ENCODE measurements at places on chromosomes 7 and 10.

GRCh38 chr7:25552998-25553397, 324.7 kb upstream of the NPVF start:
- no peak for DNase-seq

GRCh38 chr10:129601737-129602136, 134.7 kb downstream of the MGMT start:
- DNase-seq: peak; percentile 13

- no peak for DNase-seq
Observed at GRCh38 chr7:129525225-129525862, 23.0 kb downstream of the SMKR1 start.

DNA sequence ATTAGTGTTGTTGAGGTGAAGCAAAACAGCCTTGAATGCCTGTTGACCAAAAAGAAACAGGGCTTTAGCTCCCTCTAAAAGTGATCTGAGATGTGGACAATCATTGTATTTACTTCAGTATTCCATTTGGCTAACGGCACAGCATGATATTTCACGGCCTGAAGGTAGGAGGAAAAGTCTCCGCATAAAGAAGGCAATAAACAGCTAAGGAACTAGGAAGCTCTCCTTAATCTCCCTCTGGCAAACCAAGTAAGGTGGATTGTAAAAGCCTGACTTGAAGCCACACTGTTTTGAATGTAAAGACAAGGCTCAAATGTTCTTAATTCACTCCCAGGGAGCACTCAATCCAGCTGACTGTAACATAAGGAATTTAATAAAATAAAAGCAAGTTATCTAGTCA, 160.0 kb upstream of the ZNF804B start:
- no peak for DNase-seq

- peak; percentile 51 for DNase-seq
Observed at GRCh38 chr7:47304727-47305719, 276.9 kb downstream of the TNS3 start.

- DNase-seq: no peak
Observed at GRCh38 chr10:129027906-129028305, 439.1 kb upstream of the MGMT start.

DNA sequence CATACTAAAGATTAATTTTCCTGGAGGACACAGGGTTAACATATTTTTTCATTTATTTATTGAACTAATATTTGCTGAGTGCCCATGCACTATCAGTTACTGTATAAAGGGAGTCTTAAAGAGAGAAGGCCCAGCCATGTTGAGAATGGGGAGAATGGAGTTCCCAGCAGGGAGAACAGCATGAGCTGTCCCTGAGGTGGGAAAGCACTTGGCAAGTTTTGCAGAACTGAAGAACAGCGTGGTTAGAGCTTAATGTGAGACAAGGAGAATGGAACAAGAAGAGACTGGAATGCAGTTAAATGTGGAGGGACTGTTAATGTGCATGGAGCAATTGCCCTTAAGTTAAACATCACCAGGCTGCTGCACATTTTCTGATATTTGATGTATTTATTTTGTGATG, 435.4 kb downstream of the SUGCT start:
- DNase-seq: peak; percentile 87

GRCh38 chr10:118262538-118262937, 79.6 kb downstream of the FAM204A start:
- DNase-seq: no peak

DNA sequence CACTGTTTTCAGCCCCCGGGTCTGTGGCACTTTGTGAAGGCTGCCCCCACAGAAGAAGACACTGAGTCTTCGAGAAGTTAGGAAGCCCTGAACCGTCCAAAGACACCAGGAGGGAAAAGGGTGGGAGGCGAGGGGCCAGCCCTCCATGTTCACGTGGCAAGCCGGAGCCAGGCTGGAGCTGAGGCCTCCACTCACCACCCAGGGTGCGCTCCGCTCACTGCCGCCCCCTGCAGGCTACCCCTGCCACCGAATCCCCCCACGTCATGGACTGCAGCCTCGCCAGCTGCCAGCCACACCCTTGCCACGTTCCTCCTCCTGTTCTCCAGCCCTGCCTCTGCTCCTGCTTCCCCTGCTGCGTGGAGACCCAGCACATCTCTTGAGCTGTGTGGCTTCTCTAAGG, 59.0 kb upstream of the EN2 start:
- peak; percentile 73 for DNase-seq

GRCh38 chr10:71068861-71069271, 143.5 kb upstream of the UNC5B start:
- DNase-seq: no peak

- no peak for DNase-seq
Observed at GRCh38 chr7:74478671-74479065, 25.0 kb downstream of the GTF2IRD1 start.

- no peak for DNase-seq
Observed at GRCh38 chr10:27388761-27389399, 115.2 kb upstream of the RAB18 start.

GRCh38 chr7:121796936-121797656, 75.9 kb upstream of the PTPRZ1 start:
- no peak for DNase-seq

DNA sequence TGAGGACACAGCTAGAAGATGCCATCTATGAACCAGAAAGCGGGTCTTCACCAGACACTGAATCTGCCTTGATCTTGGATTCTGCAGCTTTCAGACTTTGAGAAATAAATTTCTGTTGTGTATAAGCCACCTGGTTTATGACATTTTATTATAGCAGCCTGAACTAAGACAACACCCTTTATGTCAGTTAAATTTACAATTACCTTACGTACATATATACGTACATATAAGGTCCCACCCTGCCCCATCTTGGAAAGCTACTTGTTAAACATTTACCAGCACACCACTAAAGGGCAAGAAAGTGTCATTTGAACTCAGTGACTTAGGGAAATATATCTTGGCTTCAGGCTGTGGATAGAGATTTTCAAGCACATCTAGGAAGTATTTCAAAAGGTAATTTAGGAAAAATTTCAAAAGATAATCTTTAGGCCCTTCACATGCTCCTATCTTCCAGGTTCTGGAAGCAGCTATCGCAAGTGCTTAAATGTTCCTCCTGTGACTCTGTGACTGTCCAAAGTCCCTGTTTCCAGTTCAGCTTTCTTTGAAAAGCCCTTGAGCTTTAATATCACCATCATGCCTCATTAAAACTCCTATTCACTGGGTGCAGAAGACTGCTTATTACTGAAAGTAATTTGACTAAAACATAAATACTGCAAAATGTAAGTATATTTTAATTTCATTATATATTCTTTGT, 9.6 kb upstream of the SRI start:
- DNase-seq: no peak

DNA sequence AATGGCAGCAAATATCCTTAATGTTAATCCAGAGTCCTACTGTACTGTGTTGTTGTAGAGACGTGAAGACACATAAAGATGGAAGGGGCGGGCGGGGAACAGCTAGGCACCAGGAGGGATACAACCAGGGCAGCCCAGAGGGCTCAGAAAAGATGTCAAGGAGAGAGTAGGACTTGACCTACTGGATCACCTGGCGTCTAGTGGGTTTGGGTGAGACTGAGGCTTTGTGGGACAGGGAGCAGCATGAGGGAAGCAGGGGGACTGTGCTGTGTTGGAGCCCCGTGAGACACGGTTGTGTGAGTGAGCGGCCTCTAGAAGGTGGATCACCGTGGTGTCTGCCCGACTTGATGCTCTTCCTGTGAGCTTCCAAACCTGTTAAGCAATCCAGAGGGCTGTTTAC, 68.0 kb downstream of the PTPRE start:
- no peak for DNase-seq

DNA sequence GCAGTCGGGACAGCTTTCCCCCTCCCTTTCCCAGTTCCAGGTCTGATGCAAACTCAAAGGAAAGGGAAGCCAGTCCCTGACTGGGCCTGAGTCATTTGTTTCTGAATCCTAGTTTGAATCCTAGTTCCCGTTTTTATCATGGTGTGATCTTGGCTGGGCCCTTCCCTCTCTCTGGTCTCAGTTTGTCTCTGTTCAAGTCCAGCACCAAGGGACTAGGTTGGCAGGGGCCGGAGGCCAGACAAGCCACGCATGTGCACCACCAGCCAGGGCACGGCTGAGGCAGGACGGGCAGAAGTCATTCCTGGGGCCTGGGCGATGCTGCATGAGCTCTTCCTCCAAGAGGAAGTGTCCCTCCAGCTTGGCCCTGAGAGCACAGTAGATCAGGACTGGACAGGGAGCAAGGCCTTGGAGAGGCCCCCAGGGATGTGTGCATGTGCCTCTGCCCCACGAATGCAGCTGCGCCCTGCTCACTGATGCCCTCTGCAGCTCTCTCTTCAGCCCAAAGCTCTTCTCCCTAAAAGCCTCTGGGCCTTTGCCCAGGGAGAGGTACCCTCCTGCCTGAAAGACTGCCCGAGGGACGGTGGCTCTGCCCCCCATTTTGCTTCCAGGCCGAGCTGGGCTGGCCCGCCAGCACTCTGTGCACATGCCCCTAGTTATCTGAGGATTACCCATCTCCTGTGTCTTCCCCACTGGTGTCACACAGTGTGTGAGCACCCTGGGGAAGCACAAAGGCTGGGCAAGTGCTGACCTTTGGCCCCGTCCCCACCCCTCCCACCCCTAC, 86.7 kb downstream of the ZMIZ1 start:
- peak; percentile 63 for DNase-seq

GRCh38 chr10:19702215-19702614, 114.0 kb upstream of the PLXDC2 start:
- DNase-seq: no peak

GRCh38 chr7:135600226-135600625, 42.5 kb downstream of the NUP205 start:
- no peak for DNase-seq

DNA sequence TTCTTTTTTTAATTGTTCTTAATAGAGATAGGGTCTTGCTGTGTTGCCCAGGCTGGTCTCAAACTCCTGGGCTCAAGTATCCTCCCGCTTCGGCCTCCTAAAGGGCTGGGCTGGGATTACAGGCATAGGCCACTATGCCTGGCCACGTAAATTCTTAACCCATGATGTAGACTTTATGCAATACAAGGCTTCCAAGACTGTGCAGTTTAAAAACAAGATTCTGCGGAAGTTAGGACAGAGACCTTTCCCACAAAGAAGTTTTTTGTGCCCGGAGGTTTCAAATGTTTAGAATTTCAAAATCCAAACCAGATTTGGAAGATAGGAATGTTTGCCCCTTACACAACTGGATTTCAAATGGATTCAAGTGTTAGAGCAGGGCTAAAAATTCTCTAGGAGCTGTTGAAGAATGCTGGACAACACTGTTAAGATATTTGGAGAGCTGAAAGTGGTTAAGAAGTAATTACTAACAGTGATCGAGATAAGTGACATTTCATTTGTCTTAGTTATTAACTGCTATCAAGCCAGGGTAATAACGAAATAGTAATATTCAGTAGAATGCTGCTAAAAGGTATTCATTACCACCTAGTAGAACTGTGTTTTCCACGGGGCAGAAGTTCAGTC, 7.4 kb downstream of the APBB1IP start:
- no peak for DNase-seq
